ENCODE measurements at places on chromosomes 1 and 21.

- no peak for DNase-seq
Measured at GRCh38 chr1:162406811-162407210, 5.1 kb downstream of the SH2D1B start.

GRCh38 chr1:192445241-192445640 lies 128.4 kb downstream of the RGS21 start:
- no peak for DNase-seq

GRCh38 chr1:37797750-37798345 lies 4.2 kb downstream of the MANEAL start:
- no peak for DNase-seq

DNA sequence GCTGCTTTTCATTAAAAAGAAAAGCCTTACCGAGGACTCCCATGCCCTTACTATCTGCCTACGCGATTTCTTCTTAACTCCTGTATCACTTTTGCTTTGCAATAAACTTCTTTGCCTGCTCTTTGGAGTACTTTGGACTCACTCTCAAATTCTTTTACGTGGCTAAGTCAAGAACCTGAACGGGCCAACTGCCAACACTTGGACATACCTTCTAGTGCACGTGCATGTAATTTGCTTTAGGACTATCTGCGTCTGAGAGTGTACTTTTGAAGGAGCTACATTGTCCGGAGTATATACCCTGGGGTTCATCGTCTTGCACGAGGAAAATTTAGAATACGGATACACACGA lies 3.6 kb upstream of the OTUD3 start:
- no peak for DNase-seq

DNA sequence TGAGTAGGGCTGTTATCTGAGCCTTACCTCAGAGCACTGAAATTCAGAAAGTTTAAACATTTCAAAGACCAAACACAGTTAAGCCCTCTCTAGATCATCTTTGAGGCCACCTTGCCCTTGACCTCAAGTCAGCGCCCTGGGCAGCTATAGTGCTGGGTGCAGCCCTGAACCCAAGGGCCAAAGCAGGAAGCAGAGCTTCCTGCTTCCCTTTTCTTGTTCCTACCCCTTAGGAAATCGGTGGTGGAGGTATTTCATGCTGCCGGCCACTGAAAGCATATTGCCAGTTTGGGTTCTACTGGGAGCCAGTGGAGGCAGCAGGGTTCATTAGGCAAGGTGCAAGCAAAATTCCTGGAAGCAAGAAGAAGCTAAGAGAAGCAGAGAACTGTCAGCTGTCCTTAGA lies 26.1 kb downstream of the CD244 start:
- no peak for DNase-seq

DNA sequence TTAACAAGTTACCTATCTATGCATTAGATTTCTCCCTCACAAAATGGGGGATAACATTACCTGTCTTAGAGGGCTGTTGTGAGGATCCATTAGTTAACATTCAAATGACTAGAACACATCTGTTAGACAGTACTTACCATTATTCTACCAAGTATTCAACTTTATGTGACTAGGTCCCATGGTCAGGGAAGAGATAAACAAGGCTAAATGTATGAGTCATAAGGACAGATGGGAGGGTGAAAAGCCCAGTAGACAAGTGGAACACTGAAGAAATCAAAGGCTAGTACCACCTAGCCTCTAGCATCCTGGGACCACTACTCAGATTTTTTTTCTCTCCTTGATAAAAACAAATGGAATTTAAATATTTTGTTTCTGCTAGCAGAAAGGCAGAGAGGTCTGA lies 9.0 kb upstream of the VHLL start:
- DNase-seq: no peak

- DNase-seq: no peak
Measured at GRCh38 chr1:86197206-86197855, 40.8 kb upstream of the COL24A1 start.

GRCh38 chr21:31597683-31598082 lies 61.8 kb upstream of the SOD1 start:
- DNase-seq: peak; percentile 68

GRCh38 chr1:157030728-157031127 lies 14.8 kb downstream of the ARHGEF11 start:
- no peak for DNase-seq

DNA sequence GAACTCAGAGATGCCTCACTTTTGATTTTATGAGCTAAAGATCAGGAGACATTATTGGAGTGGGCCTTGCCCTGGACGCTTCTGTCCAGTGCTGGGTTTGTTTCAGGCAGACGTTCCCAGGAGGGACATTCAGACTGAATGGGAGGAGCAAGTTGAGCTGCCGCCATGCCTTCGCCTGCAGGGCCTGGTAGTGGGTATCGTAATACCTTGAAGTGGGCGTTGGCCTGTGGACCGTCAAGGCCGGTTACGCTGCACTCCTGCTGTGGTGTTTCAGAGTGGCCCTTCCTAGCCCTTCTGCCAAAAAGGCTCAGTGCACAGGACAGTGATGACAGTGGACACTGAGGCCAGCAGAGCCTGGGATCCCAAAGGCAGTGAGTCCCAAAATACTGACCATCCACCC lies 1.6 kb downstream of the FAM3B start:
- DNase-seq: no peak

DNA sequence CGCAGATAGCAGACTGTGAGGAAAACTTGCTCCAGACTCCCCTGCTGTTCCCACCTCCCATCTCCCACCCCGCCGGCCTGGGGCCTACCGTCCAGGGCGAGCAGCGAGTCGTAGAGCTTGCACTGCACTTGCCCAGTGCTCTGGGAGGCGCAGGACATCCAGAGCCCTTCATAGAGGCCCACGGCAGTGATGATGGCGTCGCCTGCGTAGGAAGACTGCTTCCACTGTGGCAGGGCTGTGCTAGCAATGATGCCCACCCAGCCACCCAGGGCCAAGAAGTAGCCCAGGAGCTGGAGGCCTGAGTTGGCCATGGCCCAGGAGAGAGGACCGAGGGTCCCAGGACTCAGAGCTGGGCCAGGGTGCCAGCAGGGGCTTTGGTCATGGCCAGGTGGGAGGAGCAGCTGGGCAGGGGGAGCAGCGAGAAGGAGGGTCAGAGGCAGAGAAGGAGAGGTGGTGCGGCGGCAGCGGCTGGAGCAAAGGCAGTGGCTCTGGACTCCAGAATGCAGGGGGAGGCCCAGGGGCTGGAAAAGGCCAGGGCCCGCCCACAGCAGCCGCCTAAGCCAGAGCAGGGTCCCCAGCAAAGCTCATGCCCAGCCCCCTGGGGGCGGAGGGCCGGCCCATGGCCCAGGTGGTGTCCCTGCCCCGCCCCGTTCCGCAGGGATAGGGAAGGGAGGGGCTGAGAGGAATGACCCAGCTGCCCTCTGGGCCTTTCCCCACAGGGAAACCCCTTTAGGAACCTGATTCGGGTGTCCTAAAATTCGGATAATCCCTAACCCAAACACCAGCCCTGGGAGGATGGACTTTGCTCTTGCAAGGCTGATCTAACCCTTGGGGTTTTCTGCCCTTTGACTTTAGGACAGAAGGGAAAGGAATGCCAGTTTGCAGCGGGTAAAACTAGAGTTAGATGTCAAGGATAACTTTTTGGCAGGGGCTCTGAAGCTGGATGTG lies at the start of gene CLDN19:
TSS of gene CLDN19 (minus strand) at position 484 of the 948 bp plus-strand sequence. CDS start at position 311, 173 bp downstream.
- DNase-seq: no peak

DNA sequence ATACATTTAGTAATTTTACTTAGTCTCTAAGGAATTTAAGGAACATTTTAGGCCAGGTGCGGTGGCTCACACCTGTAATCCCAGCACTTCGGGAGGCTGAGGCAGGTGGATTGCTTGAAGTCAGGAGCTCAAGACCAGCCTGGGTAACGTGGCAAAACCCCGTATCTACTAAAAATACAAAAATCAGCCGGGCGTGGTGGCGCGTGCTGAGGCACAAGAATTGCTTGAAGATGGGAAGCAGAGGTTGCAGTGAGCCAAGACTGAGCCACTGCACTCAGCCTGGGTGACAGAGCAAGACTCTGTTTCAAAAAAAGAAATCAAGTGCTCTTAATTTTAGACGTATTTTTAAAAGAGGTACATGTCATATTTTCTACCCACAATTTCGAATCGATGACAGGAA lies 3.3 kb downstream of the NDC1 start:
- no peak for DNase-seq

- DNase-seq: no peak
Measured at GRCh38 chr1:62058956-62059355, 135.7 kb upstream of the L1TD1 start.

GRCh38 chr21:27476696-27477095 lies 509.8 kb upstream of the ADAMTS5 start:
- DNase-seq: no peak

DNA sequence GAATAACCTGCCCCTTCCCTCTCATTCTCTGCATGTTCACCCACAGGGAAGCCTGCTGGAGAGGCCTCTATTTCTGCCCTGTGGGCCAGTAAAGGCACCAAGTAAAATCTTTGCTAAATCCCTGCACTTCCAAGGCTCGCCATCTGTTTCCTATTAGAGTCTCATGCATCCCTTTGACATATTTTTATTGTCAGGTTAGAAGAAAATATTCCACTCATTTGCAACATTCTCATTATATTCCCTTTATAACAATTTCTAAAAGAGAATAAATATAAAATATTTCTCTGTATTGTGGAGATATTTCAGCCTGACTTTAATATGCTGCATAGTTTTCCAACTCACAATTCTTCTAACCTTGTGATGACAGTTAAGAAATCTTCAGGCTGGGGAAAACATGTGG lies 340.4 kb upstream of the VAMP3 start:
- no peak for DNase-seq

- DNase-seq: no peak
Measured at GRCh38 chr1:224492632-224493031, 58.0 kb upstream of the WDR26 start.

GRCh38 chr1:218887141-218887925 lies 286.3 kb upstream of the LYPLAL1 start:
- DNase-seq: no peak

DNA sequence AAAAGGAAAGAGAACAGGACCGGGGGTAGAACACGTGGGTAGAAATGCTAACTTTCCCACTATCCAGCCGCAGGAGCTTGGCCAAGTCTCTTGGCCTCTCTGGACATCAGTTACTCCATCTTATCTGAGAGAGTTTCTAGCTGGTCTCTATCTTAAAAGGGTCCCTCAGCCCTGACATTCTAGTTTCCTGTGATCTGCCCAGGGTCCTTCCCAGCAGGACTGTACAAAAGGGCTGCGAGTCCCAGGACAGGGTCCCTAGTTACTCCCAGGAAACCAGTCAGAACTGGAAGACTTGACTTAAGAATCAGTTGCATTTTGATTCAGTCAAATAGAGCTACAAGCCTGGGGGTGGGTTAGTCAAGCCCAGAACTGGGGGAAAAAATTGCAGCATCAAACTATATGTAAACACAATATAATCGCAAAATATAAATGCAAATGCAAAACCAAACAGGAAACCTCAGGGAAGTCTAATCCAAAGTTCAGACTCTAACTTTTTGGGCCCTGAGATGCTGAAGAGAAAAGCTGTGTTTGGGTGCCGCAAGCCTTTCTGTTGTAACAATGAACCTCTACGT lies 2.9 kb downstream of the ASAP3 start:
- no peak for DNase-seq

DNA sequence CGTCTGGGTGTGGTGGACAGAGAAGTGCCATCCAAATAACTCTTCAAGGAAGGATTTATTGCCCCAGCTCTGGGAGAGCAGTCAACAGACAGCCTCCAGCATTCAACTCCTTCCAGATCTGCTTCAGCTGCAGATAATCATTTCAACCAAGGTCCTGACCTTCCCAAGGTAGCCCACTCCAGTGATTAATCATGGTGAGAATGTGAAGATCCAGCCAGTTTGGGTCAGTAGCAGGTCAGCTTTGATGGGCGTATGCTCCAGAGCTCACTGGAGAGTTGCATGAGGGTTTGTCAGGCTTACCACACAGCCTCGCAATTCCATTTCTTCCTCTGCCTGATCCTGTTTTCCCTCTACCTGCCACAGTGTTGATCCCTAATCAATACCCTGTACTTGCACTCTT lies 214.5 kb upstream of the ZRANB2 start:
- no peak for DNase-seq

GRCh38 chr1:156113282-156113950 lies 1.1 kb upstream of the LMNA start:
- DNase-seq: no peak

DNA sequence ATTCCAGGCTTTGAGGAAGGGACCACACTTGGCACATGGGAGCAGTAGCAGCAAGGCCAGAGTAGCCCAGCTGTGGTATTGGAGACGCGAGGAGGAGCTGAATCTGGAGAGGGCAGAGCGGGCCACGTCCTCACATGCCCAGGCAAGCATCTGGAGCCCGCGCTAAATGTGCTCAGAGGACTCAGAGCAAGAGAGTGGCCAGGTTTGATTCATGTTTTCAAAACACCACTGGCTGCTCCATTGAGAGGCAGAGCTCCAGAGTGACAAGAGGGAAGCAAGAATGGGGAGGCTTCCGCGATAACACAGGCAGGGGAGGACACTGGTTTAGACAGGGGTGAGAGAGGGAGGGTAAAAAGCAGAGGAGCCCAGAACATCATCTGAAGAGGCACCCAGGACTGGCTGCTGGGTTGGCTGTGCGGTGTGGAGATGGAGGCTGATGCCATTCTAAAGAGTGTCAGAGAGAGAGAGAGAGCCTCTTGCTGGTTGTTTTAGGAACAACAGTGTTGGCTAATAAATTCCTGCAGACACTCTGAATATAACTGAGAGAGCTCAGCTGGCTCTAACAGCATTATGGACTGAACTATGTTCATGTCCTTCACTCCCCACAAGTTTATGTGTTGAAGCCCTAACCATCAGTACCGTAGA lies 32.3 kb downstream of the RCAN1 start:
- DNase-seq: peak; percentile 61

DNA sequence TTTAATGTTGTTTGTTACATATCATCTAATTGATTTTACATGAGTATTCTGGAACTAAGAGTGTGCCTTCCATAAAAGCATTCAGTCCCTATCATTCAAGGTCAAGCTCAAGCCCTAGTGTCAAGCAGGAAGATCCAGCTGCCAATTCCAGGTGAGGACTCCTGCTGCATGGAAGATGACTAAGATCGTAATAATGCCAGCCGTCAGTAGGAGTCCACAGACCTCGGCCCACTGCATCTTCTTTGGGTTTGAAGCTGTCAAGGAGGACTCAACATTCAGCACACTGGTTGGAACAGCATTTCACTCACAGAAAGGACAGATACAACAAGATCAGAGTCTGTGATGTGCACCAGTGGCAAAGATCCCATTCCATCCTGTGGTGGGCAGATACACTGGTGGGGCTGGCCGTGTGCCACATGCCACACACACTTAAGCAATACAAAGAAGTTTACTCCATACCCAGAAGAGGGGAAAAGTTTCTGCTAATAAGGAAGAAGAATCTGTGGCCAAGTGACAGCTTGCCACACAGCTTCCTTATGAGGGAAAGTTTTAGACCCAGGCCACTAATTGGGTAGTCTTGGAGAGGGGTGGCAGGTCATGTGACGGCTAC lies 160.4 kb downstream of the PIK3R3 start:
- DNase-seq: no peak

- DNase-seq: no peak
Measured at GRCh38 chr1:112686417-112686816, 12.0 kb downstream of the MOV10 start.

- peak; percentile 61 for DNase-seq
Measured at GRCh38 chr1:241423541-241424479, 66.8 kb upstream of the RGS7 start.

Measured in HEK293T (cell line).